Left ventricle myocardium superior (tissue), 1 donor: ENCODE measurements at places on chromosomes 6 and 20. TPM values are rescaled to one million over a fixed set of nuclear protein-coding genes. Genes with fewer than 3 reads are reported as not detected.

- DNase-seq: no peak
Measured at GRCh38 chr20:10644458-10645204, 29.2 kb downstream of the JAG1 start.

GRCh38 chr6:7554533-7555275, 13.2 kb downstream of the DSP start:
- DNase-seq: no peak

GRCh38 chr6:16505711-16506357, 255.4 kb downstream of the ATXN1 start:
- no peak for DNase-seq

DNA sequence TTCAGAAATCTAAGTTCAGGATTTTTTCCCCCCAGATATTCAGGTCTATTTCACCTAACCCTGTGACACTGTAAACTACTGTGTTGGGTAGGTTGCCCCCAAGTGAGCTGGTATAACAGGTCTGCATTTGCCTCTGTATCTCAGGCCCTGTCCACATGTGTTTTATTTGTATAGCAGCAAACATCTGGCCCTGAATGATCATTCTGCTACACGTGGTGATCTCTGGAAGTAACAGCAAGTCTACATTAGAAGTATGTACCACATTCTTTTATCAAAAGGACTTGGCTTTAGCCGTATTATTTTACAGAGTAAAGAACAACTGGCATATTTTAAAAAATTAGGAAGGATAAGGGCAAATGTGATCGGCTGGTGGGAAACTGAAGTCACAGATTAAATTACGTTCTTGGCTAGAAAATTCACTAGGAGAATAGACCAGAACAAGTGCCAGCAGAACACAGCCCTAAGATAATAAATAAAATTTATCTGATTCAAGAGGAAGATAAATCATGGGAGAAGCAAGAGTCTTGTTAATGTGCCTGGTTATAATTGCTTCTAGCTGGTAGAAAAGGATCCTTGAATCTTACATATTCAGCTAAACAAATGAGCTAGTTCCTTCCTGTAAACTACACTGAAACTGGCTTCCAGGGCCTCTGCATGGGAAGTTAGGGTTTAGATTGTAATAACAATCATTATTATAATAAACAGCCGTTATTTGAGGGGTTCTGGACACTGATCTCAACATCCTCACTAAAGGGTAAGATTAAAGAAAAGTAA, 192.1 kb downstream of the SAMD5 start:
- no peak for DNase-seq

DNA sequence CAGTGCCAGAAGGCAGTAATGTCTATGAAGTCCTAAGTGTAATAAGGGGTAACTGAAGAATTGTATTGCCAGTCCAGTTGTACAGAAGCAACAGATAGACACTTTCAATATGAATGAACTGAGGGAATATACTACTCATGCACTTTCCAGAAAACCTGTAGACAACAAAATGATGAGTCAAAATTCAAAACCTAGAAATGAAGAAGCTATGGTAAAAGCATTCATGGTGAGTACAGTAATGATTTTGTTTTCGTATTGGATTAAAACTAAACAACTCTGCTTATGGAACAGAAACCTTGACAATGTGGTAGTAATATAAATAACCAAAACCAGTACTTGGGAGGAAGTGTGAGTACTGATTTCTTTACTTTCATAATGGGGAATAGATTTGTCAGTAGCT, 35.0 kb downstream of the ARMC2 start:
- DNase-seq: no peak

DNA sequence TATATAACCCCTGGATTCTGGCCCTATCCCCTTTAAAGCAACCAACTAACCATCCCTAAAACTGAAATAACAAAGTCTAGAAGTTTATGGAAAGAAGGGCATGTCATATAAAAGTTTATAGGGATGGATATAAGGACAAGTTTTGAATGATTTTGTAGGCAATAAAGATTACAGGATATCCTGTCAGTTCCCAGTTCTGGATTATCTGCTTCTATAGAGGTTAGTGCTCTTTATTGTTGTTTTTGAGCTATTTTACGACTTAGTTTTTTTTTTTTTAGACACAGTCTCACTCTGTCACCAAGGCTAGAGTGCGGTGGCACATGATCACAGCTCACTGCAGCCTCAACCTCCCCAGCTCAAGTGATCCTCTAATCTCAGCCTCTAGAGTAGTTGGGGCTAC, 48.3 kb downstream of the ZFP64 start:
- no peak for DNase-seq

- no peak for DNase-seq
Measured at GRCh38 chr6:10460096-10460495, 45.2 kb upstream of the TFAP2A start.

DNA sequence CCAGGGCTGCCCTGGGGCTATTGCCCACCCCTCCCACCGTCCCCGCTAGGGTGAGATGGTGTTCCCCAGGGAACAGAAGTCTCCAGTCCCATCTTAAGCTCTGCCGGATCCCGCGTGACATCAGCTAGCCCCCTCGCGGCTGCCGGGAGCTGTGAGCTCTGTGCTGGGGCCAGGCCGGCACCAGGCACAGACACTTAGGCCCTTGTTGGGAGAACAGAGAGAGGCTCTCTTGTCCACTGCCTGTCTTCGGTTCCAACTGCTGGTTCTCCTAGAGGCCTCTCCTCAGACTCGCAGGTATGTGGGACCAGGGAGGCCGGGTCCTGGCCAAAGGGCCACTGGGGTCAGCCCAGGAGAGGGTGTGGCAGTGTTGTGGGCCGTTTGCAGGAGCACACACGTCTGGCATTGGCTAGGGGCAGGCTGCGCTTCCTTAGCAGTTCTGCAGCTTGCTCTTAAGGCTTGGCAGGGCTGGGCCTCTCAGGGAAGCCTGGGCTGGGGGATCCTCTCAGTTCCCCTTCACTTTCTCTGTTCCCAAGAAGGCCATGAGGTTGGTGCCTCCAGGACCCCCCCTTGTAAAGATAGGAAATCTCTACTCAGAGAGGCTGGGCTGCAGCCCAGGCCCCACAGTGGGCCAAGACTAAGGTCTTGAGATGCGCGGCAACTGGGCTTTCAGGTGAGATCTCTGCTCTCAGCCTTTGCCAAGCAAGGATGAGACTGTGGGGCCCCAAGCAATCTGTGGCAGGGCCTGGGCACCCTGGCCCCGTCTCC, 6.3 kb downstream of the SGK2 start:
- no peak for DNase-seq

- DNase-seq: no peak
Measured at GRCh38 chr6:20574355-20574754, 40.1 kb downstream of the CDKAL1 start.

DNA sequence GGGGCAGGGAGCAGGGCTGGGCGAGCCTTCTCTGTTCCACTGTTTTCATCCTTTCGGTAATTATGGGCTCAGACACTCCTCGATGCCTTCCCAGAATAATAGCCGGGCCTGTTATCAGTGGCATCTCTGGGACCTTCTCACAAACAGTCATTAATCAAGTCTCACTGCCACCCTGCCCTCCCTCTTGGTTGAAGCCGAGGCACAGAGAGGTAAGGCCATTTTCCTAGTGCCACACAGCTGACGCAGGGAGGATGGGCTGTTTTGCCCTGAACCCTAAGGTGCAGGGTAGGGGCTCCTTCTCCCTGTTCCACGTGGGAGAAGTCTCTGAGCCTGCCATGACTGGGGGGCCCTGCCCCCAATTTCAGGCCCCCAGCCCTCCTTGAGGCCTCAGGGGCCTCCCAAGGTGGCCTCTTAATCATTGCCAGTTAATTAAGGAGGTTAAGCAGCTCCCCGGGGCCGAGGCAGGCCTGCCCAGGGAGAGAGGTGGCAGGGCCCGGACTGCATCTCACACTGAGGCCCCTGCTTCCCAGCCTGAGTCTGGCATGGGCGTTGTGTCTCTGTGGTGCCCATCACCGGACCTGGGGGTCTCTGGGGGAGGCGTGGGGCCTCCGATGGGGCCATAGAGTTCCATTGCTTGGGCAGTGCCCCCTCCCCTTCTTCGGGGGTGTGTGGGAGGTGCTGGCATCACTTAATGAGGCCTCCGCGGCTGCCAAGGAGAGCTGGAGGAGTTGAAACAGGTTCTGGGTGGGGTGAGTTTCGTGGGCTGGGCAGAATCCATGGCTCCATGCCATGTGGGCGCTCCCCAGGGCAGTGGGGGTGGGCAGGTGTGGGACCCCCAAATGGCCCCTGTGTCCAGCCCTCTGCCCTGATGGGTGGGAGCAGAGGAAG, 42.9 kb downstream of the CEBPB start:
- DNase-seq: no peak

DNA sequence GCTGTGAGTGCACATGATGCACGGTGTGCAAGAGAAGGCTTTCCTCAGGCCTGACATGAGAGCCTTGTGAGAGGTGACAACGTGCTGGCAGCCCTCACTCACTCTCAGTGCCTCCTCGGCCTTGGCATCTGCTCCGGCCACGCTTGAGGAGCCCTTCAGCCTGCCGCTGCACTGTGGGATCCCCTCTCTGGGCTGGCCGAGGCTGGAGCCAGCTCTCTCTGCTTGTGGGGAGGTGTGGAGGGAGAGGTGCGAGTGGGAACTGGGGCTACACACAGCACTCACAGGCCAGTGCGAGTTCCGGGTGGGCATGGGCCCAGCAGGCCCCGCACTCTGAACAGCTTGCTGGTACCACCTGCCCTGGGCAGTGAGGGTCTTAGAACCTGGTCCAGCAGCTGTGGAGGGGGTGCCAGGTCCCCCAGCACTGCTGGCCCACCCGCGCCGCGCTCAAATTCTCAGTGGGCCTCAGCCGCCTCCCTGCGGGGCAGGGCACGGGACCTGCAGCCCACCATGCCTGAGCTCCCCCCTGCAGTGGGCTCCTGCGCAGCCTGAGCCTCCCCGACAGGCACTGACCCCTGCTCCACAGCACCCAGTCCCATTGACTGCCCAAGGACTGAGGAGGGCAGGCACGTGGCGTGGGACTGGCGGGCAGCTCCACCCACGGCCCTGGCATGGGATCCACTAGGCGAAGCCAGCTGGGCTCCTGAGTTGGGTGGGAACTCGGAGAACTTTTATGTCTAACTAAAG, 74.9 kb upstream of the BMP5 start:
- no peak for DNase-seq

DNA sequence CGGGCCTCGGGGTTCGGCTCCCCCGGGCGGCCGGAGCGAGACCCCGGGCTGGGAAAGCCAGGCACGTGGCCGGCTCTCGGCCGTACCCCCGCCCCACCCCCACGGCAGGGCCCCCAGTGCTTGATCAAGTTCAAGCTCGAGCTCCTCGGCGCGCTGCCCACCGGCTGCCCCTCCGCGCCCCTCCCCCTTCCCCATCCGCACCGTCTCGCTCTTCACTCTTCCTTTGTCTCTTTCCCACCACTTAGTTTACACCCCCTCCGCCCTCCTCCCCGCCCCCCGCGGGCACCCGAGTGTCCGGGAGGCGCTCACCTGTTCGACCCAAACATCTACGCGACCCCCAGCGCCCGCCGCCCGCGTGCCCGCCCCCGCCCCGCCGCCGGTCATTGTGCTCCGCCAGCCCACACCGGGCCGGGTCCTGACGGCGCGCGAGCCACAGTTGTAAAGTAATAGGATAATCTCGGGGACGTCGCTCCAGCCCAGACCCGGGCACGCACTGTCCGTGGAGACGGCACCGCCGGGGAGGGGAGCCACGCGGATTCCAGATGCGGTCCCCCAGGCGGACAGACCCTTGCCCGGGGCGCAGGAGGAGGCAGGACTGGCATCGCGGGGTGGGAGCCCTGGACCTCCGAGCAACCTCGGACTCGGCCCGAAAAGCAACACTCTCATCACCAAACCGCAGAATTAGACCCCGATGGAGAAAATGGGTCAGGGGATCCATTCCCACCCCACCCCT, 100.7 kb downstream of the NOL4L start:
- peak; percentile 55 for DNase-seq

- no peak for DNase-seq
Measured at GRCh38 chr20:39823224-39823623, 861.1 kb downstream of the DHX35 start.

FAM120B gene
- total RNA-seq: 20.5 TPM

HTR1E gene
- not detected for total RNA-seq

FKBP1C gene
- total RNA-seq: 0.77 TPM

GABRR1 gene
- total RNA-seq: not detected

SLC22A1 gene
- total RNA-seq: 0.17 TPM

LY6G6D gene
- not detected for total RNA-seq

BHLHE23 gene
- total RNA-seq: not detected
